ENCODE measurements at places on chromosomes 6 and 20.
A peak's percentile ranks its signal among the peaks of the same experiment; 100 is the strongest.

DNA sequence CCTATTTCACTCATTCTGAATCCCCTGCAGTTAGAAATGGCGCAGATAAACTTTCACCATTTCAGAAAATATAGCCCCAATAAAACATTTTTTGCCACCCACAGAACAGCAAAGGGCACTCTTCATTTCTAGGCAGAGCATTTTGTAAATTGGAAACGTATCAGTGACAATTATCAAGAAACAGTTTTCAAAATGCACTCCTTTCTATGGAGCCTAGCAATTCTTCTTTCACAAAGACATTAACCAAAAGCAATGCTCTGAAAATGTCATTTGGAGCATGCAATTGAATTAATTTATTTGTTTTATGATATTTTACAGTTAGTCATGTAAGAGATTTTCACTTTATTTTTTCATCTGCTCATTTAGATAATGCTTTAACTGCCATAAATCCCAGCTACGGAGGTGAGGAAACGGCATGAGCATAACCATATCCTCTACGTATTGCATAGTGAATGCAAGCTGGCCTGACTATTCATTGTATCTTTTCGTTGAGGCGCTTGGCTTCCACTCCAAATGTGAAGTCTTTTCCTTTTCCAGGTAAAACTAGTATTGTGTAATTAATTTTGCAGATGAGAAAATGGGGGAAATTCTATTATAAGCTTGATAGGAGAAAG lies 813.4 kb downstream of the C6orf118 start:
- DNase-seq, result no peak

DNA sequence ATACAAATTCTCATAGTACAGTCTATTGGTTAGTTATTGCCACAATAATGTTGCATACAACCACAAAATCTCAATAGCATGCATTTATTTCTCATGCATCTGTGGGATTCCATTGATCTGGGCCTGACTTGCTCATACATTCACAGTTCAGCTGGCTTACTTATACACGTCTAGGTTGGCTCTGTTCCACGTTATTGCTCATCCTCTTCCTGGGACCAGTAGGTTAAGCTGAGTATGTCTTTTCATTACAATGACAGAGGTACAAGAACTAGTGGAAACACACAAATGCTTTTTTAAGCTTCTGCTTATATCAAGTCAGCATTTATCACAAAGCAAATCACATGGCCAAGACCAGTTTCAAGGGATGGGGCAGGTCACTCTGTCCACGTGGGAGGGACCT lies 485.3 kb upstream of the BTBD3 start:
- DNase-seq, result no peak

DNA sequence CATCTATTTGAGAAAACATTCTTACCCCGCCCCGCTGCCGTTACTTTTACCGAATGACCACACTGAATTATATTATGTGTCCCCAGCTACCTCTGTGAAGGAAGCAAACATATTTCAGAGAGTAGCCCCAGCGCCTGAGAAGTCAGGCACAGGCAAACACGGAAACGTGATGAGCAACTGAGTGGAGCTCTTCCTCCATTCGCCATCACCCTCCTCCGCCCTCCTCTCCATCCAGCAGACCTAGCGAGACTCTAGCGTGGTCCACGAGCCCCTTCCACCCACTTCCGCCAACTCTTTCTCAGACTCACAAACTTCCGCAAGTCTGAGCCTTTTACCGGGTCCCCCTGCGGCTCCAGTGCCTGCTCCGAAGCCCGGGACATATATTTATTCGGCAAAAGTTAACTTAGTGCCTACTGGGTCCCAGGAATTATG lies 582 bp downstream of the SNRPB start:
- peak; percentile 46 for DNase-seq

DNA sequence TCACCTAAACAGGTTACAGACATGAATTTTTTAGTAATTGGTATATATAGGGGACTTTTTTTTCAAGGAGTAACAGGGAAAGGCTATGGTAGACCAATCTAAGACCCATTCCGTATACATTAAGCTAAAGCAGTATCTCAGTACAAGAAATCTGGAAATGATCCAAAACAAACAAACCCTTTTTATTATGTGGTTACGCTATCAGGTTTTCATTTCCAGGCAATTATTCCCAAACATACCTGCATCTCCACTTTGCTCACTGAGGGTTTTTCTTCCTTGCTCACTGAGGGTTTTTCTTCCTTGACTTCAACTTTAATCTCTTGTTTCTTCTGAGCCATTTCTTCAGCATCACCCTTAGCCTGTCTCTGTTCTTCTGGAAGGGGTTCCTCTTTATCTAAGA lies 107.3 kb downstream of the EPB41L2 start:
- DNase-seq, result no peak

- DNase-seq, result no peak
These were observed 1.0 kb upstream of the SPATA2 start for GRCh38 chr20:49916146-49917002.

- no peak for DNase-seq
These were observed 32.5 kb downstream of the NDUFAF5 start for GRCh38 chr20:13817342-13817741.

DNA sequence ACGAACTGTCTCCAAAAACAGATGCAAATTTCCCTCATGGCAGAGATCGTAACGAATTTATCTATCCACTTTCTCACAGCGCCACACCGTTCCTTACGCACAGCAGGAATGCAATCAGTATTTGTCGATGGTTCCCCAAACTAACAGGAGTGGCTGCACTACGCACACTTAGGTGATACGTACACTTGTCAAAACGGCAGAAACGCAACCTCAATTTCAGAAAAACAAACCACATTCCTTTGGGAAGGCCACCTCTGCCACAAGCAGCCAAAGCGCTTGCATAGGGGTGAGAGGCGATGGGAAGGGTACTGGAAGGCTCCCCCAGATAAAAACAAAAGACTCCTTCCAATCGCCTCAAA lies 638 bp downstream of the MDN1 start:
- DNase-seq, result no peak

GRCh38 chr6:106974999-106975737 lies 639 bp upstream of the CD24 start:
- no peak for DNase-seq

- no peak for DNase-seq
These were observed 156.8 kb upstream of the KCNQ5 start for GRCh38 chr6:72464791-72465691.

GRCh38 chr20:20953738-20954618 lies 152.2 kb downstream of the LINC00237 start:
- no peak for DNase-seq

DNA sequence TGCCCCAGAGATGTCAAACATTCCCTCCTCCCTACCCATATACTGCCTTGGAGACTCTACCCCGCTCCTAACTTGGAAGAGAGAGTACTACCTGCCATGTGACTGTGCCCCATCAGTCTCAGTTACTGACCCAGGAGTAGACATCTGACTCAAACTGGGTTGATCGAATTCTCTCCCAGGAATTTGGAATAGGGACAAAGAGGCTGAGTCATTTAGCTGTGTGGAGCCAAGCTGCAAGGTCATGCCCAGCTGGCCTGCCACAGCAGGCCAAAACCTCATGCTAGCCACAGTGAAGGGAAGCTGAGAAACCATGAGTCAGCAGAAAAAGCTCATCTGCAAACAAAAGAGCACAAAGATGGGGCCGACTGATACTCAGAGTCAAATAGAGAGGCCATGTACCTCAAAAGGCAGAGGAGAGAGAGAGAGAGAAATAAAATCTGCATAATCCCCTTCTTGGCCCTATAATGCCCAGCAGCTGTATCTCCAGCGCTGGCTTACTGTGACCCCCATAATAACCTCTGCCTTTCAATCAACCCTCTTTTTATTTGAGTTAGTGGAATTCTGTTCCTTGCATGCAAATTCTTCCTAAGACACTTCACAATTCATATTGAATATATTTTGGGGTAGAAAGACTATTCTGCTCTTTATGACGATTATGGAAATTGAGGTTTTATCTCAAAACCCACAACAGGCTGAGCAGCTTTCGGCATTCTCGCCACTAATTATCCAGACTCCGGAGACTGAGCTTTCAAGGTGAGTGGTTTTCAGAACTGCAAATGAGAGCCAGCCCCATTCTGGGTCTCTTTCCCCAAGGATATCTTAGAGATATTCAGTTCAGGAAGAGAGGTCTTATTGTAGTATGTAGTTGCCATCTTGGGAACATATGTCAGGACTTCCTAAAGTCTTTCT lies 21.4 kb upstream of the AKIRIN2 start:
- no peak for DNase-seq

DNA sequence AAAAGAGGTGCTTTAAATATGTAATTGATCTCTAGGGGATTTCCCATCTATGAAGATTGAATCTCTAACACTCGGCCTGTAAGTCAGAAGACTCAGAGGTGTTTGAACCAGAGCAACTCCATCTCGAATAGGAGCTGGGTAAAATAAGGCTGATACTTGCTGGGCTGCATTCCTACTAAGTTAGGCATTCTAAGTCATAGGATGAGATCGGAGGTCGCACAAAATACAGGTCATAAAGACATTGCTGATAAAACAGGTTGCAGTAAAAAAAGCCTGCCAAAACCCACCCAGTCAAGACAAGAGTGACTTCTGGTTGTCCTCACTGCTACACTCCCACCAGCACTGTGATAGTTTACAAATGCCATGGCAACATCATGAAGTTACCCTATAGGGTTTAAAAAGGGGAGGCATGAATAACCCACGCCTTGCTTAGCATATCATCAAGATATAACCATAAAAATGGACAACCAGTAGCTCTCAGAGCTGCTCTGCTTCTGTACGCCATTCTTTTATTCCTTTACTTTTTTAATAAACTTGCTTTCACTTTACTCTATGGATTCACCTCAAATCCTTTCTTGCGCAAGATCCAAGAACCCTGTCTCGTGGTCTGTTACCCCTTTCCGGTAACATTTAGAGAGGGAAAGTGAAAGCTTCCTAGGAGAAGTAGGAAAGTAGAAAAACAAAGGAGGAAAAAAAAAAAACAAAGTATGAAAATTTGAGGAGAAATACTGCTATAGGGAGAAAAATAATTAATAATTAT lies 129.7 kb upstream of the PHACTR1 start:
- no peak for DNase-seq

GRCh38 chr6:52013035-52013434 lies 74.4 kb downstream of the PKHD1 start:
- no peak for DNase-seq

GRCh38 chr20:32631933-32632460 lies 41.7 kb downstream of the C20orf203 start:
- no peak for DNase-seq

DNA sequence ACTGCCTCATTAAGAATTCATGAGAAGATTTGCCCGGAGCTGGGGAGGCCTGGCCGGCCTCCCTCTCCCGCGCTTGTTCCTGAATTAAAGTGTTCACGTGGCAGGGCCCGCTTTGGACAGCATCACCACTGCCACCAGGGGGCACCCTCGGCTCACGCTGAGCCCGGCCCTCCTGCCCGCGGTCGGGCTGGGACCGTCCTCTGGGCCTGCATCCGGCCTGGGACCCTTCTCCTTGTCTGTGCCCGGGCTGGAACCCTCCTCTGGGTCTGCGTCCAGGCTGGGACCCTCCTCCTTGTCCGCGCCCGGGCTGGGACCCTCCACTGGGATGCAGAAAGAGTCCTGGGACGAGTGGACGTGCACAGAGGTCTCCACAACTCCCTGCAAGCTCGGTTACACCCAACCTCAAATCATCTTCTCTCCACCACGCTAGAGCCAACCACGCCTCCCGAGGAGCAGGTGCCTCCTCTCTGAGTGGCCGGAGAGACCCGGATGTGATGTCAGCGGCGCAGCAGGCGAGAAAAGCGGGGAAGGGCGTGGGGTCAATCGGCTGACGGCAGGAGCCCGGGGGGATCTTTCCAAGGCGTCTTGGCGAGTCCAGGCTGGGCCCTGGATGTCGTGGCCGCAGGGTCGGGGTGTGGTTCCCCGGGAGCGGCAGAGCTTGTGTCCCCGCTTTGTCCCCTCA lies 50.9 kb upstream of the DACT2 start:
- peak; percentile 33 for DNase-seq

GRCh38 chr20:52830598-52830997 lies 141.6 kb upstream of the TSHZ2 start:
- no peak for DNase-seq

DNA sequence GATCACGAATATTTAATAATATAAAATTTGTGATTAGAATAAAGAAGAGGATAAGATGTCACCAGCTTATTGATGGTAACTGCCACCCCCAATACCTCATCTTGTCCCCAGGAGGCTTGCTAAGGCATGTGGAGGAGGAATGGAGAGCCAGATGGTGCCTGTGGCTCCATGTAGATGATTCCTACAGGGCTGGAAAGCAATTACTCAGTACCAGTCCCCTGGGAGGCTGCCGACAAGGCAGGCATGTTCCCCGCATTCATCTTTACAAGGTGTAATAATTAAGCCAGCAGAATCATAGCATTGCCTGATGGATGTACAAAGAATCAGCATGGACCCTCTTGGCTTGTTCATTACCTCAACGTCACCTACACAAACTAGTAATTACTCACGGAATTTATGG lies 155.3 kb downstream of the PLCB1 start:
- no peak for DNase-seq

Data from activated T-helper 9 cell treated with anti-CD3 and anti-CD28 coated beads, Interleukin-2, amount 50 U/mL, for 16 hours (primary cell).